ENCODE measurements at places on chromosomes 11 and 22.

GRCh38 chr11:70494559-70495350 is 96.4 kb downstream of the CTTN start:
- no peak for DNase-seq

GRCh38 chr22:43289976-43290721 is 53.0 kb downstream of the SCUBE1 start:
- no peak for DNase-seq

GRCh38 chr11:59088162-59088561 is 2.1 kb downstream of the GLYATL1B start:
- no peak for DNase-seq

GRCh38 chr11:91922846-91923245 is 301.8 kb upstream of the FAT3 start:
- DNase-seq = no peak

GRCh38 chr11:115333121-115333520 is 171.1 kb downstream of the CADM1 start:
- no peak for DNase-seq

GRCh38 chr11:47800759-47801158 is 33.6 kb upstream of the FNBP4 start:
- DNase-seq = no peak

DNA sequence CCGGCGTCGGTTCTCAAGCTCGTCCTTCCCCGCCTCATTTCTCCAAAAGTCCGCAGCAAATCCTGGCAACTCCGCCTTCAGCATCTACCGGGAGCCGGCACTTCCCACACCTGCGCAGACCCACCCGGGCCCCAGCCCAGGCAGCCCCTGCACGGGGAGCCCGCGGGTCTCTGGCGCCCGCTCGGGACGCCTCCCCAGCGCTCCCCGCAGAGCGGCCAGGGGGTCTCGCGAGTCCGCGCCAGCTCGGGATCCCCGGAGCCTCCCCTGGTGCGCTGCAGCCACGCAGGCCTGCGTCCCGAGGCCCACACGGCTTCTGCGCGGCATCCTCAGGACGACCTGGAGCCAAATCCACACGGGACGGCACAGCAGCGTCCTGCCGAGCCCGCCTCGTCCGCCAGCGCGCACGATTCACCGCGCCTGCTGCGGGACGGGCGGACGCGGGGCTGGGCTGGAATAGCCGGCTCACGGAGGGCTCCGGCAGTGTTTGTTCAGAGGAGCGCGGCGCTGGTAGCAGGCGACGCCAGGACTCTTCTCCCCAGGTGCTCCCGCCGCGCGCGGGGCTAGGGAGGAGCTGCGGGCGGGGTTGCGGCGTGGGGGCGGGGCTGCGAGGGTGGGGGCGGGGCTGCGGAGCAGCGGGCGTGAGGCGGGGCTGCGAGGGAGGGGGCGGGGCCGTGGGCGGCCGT is 816 bp upstream of the PHRF1 start:
- no peak for DNase-seq

DNA sequence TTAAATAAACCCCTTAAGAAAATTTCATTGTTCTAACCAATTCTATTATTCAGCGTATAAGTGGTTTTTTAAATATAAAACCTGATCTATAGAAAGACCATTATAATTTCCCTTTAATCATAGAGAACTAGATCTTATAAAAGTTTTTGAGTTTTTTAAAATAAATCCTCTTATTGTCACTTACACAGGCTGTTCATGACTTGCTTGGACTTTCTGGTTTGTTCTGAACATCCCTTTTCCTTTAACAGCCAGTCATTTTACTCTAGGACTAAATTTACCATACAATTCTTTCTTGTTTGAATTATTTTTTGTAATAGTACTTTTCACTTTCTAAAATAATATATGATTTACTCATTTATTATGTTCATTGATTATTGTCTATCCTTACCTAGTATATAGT is 4.7 kb downstream of the NXPE2 start:
- DNase-seq = no peak

- DNase-seq = peak; percentile 43
These were observed 16.5 kb upstream of the OR5B21 start for GRCh38 chr11:58524232-58525036.

DNA sequence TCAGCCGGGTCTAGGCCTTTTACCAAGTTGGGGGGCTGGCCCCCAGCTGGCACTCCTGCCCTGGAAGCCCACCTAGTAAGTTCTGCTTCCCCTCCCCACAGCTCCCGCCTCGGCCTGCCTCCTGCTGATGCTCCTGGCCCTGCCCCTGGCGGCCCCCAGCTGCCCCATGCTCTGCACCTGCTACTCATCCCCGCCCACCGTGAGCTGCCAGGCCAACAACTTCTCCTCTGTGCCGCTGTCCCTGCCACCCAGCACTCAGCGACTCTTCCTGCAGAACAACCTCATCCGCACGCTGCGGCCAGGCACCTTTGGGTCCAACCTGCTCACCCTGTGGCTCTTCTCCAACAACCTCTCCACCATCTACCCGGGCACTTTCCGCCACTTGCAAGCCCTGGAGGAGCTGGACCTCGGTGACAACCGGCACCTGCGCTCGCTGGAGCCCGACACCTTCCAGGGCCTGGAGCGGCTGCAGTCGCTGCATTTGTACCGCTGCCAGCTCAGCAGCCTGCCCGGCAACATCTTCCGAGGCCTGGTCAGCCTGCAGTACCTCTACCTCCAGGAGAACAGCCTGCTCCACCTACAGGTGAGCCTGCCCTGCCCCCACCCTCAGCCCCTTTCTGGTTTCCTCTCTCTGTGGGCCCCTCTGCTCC is 7.3 kb downstream of the RTN4RL2 start:
- DNase-seq = no peak

GRCh38 chr22:44693756-44694155 is 8.2 kb upstream of the PRR5 start:
- no peak for DNase-seq

- DNase-seq = no peak
These were observed 480.0 kb upstream of the CADM1 start for GRCh38 chr11:115984228-115984627.

GRCh38 chr11:30326114-30326778 is 3.3 kb downstream of the ARL14EP start:
- no peak for DNase-seq

GRCh38 chr11:27977031-27977430 is 130.9 kb downstream of the KIF18A start:
- DNase-seq = no peak

GRCh38 chr11:17432002-17432401 is 43.5 kb upstream of the KCNJ11 start:
- DNase-seq = no peak

- DNase-seq = peak; percentile 72
These were observed at the start of gene HDAC10 for GRCh38 chr22:50250555-50251476. Gene HDAC10 (minus strand): TSS chr22:50251265. CDS start chr22:50251032, 233 bp downstream.

DNA sequence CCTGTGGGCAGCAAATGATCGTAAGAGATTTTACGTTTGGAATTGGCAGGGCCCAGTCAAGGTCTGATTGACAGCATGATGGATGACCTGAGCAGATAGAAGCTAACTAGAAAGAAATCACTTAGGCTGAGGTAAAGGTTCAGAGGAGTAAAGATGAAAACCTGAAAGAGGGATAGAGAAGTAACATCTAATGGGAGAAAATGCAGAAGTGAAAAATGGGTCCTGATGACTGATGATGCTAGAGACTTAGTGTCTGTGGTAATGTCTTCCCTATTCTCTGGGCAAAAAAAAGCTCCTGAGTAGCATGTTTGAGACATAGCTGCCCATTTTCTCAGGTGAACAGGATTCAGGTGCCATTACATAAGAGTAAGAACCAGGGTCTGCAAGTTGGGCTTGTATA is 628.8 kb upstream of the ANO5 start:
- DNase-seq = no peak

DNA sequence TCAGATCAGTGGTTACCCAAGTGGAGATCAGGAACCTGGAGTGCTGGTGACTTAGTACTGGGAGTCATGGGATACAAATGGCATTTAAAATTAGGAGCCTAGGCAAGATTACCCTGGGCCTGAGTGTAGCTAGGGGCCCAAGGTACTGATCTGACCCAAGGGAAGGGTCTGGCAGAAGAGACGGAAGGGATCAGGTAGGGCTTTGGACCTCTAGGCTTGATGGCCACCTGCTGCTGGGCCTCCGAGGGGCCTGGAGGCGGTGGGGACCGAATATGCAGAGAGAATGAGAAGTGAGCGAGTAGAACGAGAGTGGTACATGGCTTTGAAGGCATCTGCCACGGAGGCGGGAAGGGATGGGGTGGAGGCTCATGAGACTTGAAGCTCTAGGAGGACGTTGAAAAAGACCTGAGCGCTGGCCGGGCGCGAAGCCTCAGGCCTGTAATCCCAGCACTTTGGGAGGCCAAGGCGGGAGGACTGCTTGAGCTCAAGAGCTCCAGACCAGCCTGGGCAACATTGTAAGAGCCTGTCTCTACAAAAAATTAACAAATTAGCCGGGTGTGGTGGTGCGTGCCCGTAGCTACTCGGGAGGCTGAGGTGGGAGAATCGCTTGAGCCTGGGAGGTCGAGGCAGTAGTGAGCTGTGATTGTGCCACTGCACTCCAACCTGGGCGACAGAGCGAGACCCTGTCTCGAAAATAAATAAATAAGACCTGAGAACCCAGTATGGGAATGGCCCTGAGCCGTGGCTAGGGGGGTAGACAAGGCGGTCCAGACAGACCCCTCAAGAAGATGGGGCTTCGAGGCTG is 563 bp upstream of the PPIL2 start:
- DNase-seq = no peak

DNA sequence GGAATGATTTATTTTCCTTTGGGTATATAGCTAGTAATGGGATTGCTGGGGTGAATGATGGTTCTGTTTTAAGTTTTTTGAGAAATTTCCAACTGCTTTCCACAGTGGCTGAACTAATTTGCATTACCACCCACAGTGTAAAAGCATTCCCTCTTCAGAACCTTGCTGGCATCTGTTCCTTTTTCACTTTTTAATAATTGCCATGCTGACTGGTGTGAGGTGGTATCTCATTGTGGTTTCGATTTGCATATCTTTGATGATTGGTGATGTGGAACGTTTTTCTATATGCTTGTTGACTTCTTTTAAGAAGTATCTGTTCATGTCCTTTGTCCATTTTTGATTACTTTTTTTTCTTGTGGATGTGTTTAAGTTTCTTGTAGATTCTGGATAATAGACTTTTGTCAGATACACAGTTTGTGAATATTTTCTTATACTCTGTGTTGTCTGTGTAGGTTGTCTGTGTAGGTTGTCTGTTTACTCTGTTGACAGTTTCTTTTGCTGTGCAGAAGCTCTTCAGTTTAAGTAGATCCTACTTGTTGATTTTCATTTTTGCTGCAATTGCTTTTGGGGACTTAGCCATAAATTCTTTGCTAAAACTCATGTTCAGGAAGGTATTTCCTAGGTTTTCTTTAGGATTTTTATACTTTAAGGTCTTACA is 291.8 kb upstream of the DDI1 start:
- DNase-seq = no peak

- no peak for DNase-seq
These were observed 43.9 kb downstream of the SGSM3 start for GRCh38 chr22:40414311-40414710.

GRCh38 chr22:31346255-31346732 is at the start of gene PATZ1:
Gene PATZ1 (minus strand): TSS chr22:31346346. CDS start chr22:31345602, 744 bp downstream.
- peak; percentile 75 for DNase-seq

Measured in activated CD4-positive, alpha-beta T cell treated with anti-CD3 and anti-CD28 coated beads, Interleukin-2, amount 50 U/mL, for 1 hour (primary cell).